ENCODE measurements at places on chromosomes 7 and 10. TPM values are rescaled to one million over a fixed set of nuclear protein-coding genes. Genes with fewer than 3 reads are reported as not detected.

Gene CFAP70
- 0.28 TPM for total RNA-seq

DNA sequence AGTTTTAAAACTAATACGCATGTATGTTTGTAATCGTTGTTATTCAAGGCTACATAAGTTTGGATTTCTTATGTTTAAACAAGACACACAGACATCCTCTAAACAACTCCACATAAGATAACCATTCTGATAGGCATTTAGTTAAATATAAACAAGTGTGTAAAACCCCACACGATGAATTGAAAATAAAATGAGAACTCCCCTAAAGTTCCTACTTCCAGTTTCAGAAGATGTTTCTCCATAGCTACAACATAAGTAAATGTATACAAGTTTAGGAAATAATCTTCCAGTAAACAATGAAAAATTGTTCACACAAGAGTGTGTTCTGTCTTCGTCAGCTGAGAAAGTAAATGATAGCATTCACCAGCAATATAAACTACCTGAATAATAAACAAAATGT, 246.8 kb downstream of the RNLS start:
- no peak overlapping the region for H3K4me3 ChIP-seq
- no peak overlapping the region for H3K27ac ChIP-seq
- H3K4me1 ChIP-seq: peaks cover 10% of the 10 kb centered on the region
- H3K27me3 ChIP-seq: no peaks in the 10 kb centered on the region
- peaks cover under 1% of the 10 kb centered on the region for H3K36me3 ChIP-seq

DNA sequence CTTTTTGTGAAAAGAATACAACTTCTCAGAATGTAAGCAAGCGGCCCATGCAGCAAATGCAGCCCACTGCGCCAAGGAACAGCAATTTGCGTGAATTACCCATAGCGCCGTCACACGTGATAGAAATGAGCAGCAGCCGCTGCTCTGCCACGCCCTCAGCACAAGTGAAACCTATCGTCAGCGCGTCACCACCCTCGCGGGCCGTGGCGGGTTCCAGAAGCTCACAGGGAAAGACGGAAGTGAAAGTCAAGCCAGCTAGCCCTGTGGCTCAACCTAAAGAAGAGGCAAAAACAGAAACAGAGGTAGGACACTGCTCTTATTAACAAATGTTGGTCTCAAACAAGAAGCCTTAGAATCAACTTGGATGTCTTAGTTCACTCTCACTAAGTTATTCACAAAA, 70.5 kb downstream of the SHH start:
- H3K36me3 ChIP-seq: peaks cover 78% of the 10 kb centered on the region
- peak overlapping the region; percentile 61 for H3K27ac ChIP-seq
- H3K27me3 ChIP-seq: no peaks in the 10 kb centered on the region
- no peak overlapping the region for H3K4me3 ChIP-seq
- H3K4me1 ChIP-seq: peaks cover 45% of the 10 kb centered on the region
- DNase-seq: peak; percentile 55

Gene CDHR1
- 0.38 TPM for total RNA-seq

- H3K27me3 ChIP-seq: no peaks in the 10 kb centered on the region
- H3K4me3 ChIP-seq: no peak overlapping the region
- H3K27ac ChIP-seq: no peak overlapping the region
- no peaks in the 10 kb centered on the region for H3K4me1 ChIP-seq
Measured at GRCh38 chr10:93947055-93947454, 46.7 kb upstream of the PLCE1 start.

Gene FRMD4A
- 0.30 TPM for total RNA-seq

Gene CPEB3
- total RNA-seq: 3.0 TPM

GRCh38 chr10:121891103-121891502, 36.7 kb downstream of the ATE1 start:
- H3K4me1 ChIP-seq: no peaks in the 10 kb centered on the region
- H3K4me3 ChIP-seq: no peak overlapping the region
- H3K36me3 ChIP-seq: peaks cover 3% of the 10 kb centered on the region
- H3K27ac ChIP-seq: no peak overlapping the region
- DNase-seq: no peak

Gene NUB1
- 67.3 TPM for total RNA-seq

Gene CRYGN
- total RNA-seq: 0.35 TPM

DNA sequence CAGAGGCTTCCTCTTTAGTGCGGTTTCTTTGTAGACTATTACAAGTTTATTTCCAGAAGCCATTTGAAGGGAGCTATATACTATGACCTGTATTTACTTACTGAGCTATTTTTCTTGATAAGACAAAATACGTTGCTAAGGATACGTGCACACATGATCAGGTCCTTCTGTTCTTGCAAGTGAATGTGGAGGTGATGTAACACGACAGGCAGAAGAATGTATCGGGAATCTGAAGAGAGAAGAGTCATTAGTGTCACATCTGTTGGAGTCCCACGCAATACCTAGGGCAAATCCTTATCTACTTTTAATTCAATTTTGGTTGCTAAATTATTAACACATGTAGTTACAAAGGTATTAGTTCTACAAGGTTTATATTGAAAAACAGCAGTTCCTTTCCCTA, 284.6 kb upstream of the IMMP2L start:
- H3K27ac ChIP-seq: no peak overlapping the region
- H3K4me3 ChIP-seq: no peak overlapping the region
- H3K4me1 ChIP-seq: peaks cover 1% of the 10 kb centered on the region
- H3K27me3 ChIP-seq: no peaks in the 10 kb centered on the region
- DNase-seq: no peak
- no peaks in the 10 kb centered on the region for H3K36me3 ChIP-seq

Gene LRRC4
- not detected for total RNA-seq

DNA sequence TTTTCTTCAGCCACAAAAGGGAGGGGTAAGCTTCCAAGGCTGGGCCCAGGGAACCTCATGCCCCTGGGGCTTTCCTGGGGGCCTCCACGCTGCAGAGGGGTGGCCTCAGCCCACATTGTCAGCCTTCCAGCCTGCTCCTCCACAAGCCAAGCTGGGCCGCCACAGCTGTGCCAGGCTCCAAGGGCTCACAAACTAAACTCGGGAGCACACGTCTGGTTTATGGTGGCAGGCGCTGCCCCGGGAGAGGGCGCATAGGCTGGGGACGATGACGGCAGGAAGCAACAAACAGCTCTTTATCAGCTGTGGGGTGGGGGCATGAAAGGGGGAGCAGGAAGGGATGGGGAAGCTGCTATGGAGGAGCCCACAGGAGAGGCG, 6.3 kb upstream of the CDH23 start:
- H3K36me3 ChIP-seq: no peaks in the 10 kb centered on the region
- peaks cover 53% of the 10 kb centered on the region for H3K27me3 ChIP-seq

DNA sequence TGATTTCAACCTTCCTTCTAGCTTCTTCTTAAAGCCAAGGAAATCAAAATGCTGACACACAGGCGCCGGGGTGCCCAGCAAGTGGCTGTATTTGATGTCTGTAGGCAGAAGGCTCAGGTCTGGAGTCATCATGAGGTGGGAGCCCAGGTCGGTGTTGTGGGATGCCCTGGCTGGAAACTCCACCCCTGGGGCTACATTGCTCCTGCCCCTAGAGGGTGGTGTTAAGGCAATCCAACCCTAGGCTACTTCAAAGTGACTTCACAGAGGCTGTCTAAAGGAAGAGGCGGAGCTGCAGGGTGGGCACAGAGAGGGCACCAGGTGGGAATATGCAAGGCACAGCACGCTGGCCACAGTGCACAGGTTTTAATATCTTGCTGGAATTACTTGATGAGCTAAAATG, 200.9 kb downstream of the ADAM12 start:
- H3K27me3 ChIP-seq: no peaks in the 10 kb centered on the region
- H3K4me1 ChIP-seq: no peaks in the 10 kb centered on the region
- H3K27ac ChIP-seq: no peak overlapping the region

Gene OR2A12
- total RNA-seq: not detected

GRCh38 chr7:149217570-149217969, 21.9 kb upstream of the ZNF212 start:
- H3K4me1 ChIP-seq: peaks cover 4% of the 10 kb centered on the region
- H3K27me3 ChIP-seq: no peaks in the 10 kb centered on the region
- H3K4me3 ChIP-seq: no peak overlapping the region

GRCh38 chr7:78020136-78020873, 221.7 kb downstream of the PHTF2 start:
- DNase-seq: peak; percentile 29
- peak overlapping the region; percentile 61 for H3K4me3 ChIP-seq
- no peaks in the 10 kb centered on the region for H3K36me3 ChIP-seq
- H3K4me1 ChIP-seq: peaks cover 14% of the 10 kb centered on the region
- H3K27ac ChIP-seq: peak overlapping the region; percentile 41
- peaks cover 26% of the 10 kb centered on the region for H3K27me3 ChIP-seq

DNA sequence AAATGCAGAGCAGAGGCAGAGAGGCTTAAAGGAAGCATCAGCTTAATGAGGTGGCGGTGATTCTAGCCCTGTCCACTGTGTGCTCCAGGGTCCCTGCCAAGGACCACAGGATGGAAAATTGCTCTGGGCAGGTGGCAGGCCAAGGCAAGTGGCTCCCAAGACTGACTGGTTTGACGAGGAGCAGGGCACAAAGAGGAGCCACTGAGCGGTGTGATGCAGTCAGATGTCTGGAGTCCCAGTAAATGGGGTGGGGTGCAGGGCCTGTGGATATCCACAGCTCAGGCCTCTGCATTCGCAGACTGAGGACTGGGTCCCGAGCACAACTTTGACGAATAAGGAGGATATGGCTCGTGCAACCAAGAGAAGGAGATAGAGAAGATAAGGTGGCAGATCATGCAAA, 385.6 kb downstream of the PLXNA4 start:
- H3K27ac ChIP-seq: no peak overlapping the region
- no peaks in the 10 kb centered on the region for H3K4me1 ChIP-seq
- H3K27me3 ChIP-seq: peaks cover 3% of the 10 kb centered on the region
- no peaks in the 10 kb centered on the region for H3K36me3 ChIP-seq

DNA sequence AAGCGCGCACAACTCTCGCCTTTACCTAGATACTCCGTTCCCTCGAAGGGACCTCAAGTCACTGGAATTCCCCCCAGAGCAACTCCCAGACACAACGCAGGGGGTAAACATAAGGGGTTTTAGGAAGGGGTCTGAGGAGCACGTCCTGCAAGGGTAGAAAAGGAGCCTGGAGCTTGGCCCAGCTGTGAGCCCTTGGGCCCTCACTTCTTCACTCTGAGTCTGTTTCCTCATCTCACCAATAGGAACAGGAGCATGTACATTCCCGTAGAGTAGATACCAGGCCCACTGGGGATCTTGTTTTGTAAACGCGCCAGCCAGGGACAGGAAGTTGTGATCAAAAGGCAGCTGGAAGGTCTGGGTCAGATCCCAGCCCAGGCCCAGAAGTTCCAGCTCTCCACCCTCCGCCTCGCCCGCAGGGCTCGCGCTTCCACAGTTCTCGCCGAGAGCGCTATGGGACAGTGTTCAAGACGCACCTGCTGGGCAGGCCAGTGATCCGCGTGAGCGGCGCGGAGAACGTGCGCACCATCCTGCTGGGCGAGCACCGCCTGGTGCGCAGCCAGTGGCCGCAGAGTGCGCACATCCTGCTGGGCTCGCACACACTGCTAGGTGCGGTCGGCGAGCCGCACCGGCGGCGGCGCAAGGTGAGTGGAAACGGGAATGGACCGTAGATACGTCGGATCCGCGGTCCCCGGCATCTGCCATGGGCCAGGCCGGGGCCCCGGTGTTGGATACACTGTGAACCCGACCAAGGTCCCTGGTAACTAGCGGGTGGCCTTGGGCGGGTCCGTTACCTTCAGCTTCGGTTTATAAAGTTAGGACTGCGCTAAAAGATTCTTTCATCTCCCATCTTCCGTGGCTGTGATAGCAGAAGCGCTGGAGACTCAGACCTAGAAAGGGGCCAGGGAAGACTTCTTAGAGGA, 1.3 kb downstream of the CYP26C1 start:
- H3K27ac ChIP-seq: no peak overlapping the region
- H3K4me1 ChIP-seq: peaks cover 12% of the 10 kb centered on the region
- H3K36me3 ChIP-seq: peaks cover 3% of the 10 kb centered on the region

Gene FANK1
- 0.68 TPM for total RNA-seq

DNA sequence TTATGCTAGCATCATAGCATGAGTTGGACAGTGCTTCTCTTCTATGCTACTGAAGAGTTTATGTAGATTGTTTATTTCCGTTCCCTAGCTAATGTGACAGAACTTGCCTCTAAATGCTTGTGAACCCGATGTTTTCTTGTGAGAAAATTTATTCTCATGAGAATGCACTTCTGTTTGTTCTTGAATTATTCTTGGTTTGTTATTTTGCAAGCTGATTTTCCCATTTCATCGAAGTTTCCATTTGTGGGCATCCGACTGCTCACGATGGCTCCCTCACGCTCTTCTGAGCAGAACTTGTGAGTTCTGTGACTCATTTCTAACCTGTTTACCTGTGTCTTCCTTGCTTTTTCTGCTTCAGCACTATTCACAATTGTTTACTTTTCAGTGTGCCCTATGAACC, 59.9 kb downstream of the WDFY4 start:
- no peak overlapping the region for H3K4me3 ChIP-seq
- H3K36me3 ChIP-seq: no peaks in the 10 kb centered on the region
- no peak overlapping the region for H3K27ac ChIP-seq
- peaks cover 2% of the 10 kb centered on the region for H3K27me3 ChIP-seq

Gene CYP3A7
- total RNA-seq: not detected

Gene OR2A1
- total RNA-seq: 0.05 TPM

Gene POU6F2
- total RNA-seq: not detected

Gene SHH
- total RNA-seq: not detected

DNA sequence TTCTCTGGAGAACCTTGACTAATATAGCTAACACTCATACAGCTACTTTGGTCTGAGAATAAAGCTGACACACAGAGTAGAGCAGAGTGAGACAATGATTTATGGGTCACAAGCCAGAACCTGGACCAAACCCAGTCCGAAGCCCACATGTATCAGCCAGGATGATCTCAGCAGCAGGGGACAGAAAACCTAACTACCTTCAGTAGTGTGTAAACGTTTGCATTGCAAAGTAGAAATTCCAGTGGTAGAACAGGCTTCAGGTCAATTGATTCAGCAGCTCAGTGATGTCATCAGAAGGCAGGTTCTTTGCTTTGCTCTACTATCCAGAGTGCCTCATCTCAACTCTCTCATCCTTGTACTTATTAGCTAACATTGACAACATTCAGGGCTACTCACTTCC, 62.5 kb upstream of the PALS2 start:
- H3K36me3 ChIP-seq: no peaks in the 10 kb centered on the region
- no peaks in the 10 kb centered on the region for H3K4me1 ChIP-seq
- H3K27me3 ChIP-seq: peaks cover 6% of the 10 kb centered on the region
- no peak overlapping the region for H3K4me3 ChIP-seq
- DNase-seq: no peak

Gene CDC14C
- total RNA-seq: not detected

- H3K27ac ChIP-seq: no peak overlapping the region
- H3K36me3 ChIP-seq: no peaks in the 10 kb centered on the region
- H3K4me1 ChIP-seq: no peaks in the 10 kb centered on the region
Measured at GRCh38 chr7:24464861-24465260, 108.4 kb upstream of the PALS2 start.

Gene DHX32
- 9.6 TPM for total RNA-seq

Gene SLC26A5
- total RNA-seq: not detected

Gene COL17A1
- not detected for total RNA-seq

DNA sequence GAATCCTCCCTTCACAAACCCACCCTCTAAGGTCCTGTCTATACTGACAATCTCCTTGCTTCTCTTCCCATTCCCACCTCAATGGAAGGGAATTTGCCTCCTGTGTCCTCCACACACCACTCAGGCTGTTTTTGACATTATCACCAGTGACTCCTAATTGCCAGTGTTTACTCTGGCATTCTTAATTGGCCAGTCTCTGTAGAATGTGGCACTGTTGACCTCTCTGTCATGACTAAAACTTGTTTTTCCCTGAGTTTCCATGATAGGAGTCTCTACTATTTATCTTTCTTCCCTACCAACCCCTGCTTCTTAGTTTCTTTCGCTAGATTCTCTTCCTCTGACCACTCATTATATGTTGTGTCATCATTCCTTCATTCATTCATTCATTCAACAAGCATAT, 12.1 kb downstream of the SLC16A12 start:
- H3K4me1 ChIP-seq: no peaks in the 10 kb centered on the region
- DNase-seq: no peak
- H3K36me3 ChIP-seq: no peaks in the 10 kb centered on the region
- no peak overlapping the region for H3K27ac ChIP-seq
- H3K27me3 ChIP-seq: peaks cover 9% of the 10 kb centered on the region

Gene SSMEM1
- total RNA-seq: not detected

Gene NKX2-3
- total RNA-seq: not detected

Data from activated CD4-positive, alpha-beta memory T cell treated with anti-CD3 and anti-CD28 coated beads, Interleukin-2, amount 10 ng/mL, durations not matched to agents 7 days and 5 days (primary cell).